Type B pancreatic cell (in vitro differentiated cells): ENCODE measurements at places on chromosomes 3 and 15.

DNA sequence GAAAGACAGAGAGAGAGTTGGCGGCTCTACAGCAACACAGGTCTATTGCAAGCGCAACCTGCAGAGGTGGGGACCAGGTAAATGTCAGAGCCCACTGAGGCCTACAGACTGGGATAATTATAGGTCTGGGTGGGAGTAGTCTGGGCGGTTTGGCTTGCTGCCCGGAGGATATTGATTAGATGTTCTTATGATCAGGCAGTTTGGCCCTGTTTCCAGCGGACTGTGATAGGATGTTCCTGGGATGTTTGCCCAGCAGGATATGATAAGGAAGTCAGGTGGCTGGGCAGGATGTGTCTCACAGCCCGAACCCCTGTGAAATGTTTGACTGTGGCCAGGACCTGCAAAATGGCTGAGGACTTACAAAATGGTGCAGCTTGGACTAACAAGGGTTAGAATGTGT lies 364.9 kb downstream of the NAALADL2 start:
- DNase-seq = no peak

- no peak for DNase-seq
Measured at GRCh38 chr3:56790016-56790821, 11.5 kb downstream of the ARHGEF3 start.

DNA sequence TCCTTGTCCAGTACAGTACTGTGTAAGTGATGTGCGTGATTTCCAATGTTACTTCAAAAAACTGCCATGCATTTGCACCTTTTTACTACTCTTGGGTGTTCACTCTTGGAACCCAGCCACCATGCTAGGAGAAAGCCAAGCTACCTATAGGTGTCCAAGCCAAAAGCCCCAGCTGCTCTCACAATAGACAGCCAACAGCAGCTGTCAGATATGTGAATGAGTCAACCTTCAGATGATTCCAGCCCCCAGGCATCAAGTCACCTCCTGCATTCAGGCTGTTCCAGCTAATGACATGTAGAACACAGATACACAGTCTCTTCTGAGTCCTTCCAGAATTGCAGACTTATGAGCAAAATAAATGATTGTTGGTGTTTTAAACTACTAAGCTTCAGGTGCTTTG lies 417.7 kb upstream of the TGFBR2 start:
- no peak for DNase-seq

GRCh38 chr15:56919609-56920366 lies 1.3 kb downstream of the TCF12 start:
- DNase-seq = no peak

- no peak for DNase-seq
Measured at GRCh38 chr15:87829332-87830050, 427.0 kb downstream of the NTRK3 start.
